ENCODE measurements at places on chromosomes 3 and 15. TPM values are rescaled to one million over a fixed set of nuclear protein-coding genes. Genes with fewer than 3 reads are reported as not detected.

The CLN6 gene
- polyA plus RNA-seq = 52.8 TPM

The ENTPD3 gene
- polyA plus RNA-seq = 4.3 TPM

The GOLGA8G gene
- polyA plus RNA-seq = not detected

The SFMBT1 gene
- polyA plus RNA-seq = 12.8 TPM

The OXSM gene
- 17.1 TPM for polyA plus RNA-seq

The CLDN11 gene
- 5.0 TPM for polyA plus RNA-seq

The ZBED2 gene
- polyA plus RNA-seq = 1.0 TPM

The CKMT1A gene
- polyA plus RNA-seq = 13.0 TPM

The SOX14 gene
- not detected for polyA plus RNA-seq

The SLC15A2 gene
- polyA plus RNA-seq = 3.2 TPM

The APOD gene
- 12.6 TPM for polyA plus RNA-seq

The GABRR3 gene
- not detected for polyA plus RNA-seq

The ZNF770 gene
- 36.3 TPM for polyA plus RNA-seq

The CIDEC gene
- 35.6 TPM for polyA plus RNA-seq

The PAQR5 gene
- 3.4 TPM for polyA plus RNA-seq

The TUBGCP5 gene
- 19.5 TPM for polyA plus RNA-seq

The SNX4 gene
- polyA plus RNA-seq = 70.2 TPM

The CEMIP gene
- 2.5 TPM for polyA plus RNA-seq

The SERPINI2 gene
- polyA plus RNA-seq = 0.09 TPM

The TGM4 gene
- 0.04 TPM for polyA plus RNA-seq

The LYZL4 gene
- polyA plus RNA-seq = not detected

The KBTBD13 gene
- polyA plus RNA-seq = 0.04 TPM

The FILIP1L gene
- 36.3 TPM for polyA plus RNA-seq

The GATA2 gene
- 1.9 TPM for polyA plus RNA-seq

The CCDC13 gene
- 0.40 TPM for polyA plus RNA-seq

The CPN2 gene
- 0.09 TPM for polyA plus RNA-seq

The SCN11A gene
- polyA plus RNA-seq = 1.1 TPM

The SLC22A13 gene
- 0.34 TPM for polyA plus RNA-seq

The KLF15 gene
- 1.4 TPM for polyA plus RNA-seq

The PRR23B gene
- not detected for polyA plus RNA-seq

The NANOGP8 gene
- polyA plus RNA-seq = 0.30 TPM

The ALDH1A3 gene
- polyA plus RNA-seq = 23.8 TPM

The C3orf85 gene
- polyA plus RNA-seq = 95.5 TPM

The TNNC1 gene
- 1.8 TPM for polyA plus RNA-seq

The GABRG3 gene
- polyA plus RNA-seq = 0.57 TPM

The CFAP91 gene
- 5.2 TPM for polyA plus RNA-seq

The HACL1 gene
- polyA plus RNA-seq = 23.3 TPM

The SETD5 gene
- 102 TPM for polyA plus RNA-seq

The CD80 gene
- polyA plus RNA-seq = 0.45 TPM

The KNSTRN gene
- 21.3 TPM for polyA plus RNA-seq

The FSIP1 gene
- 0.78 TPM for polyA plus RNA-seq

The KIF9 gene
- 11.2 TPM for polyA plus RNA-seq

The MESP2 gene
- 0.30 TPM for polyA plus RNA-seq

The LRRC2 gene
- 0.72 TPM for polyA plus RNA-seq

The CAPN3 gene
- 229 TPM for polyA plus RNA-seq

The SUCNR1 gene
- polyA plus RNA-seq = 0.69 TPM

The SLC6A20 gene
- 57.4 TPM for polyA plus RNA-seq

The DNAH12 gene
- 0.51 TPM for polyA plus RNA-seq

The NR1I2 gene
- polyA plus RNA-seq = 89.1 TPM

The PLCB2 gene
- 11.7 TPM for polyA plus RNA-seq

The XXYLT1 gene
- polyA plus RNA-seq = 14.0 TPM

The CDC25A gene
- polyA plus RNA-seq = 5.3 TPM

The CSTA gene
- 1.2 TPM for polyA plus RNA-seq

The PSTPIP1 gene
- 3.1 TPM for polyA plus RNA-seq

The P2RY12 gene
- 2.3 TPM for polyA plus RNA-seq

The GOLGA6B gene
- 0.07 TPM for polyA plus RNA-seq

The PDCD7 gene
- 21.0 TPM for polyA plus RNA-seq
